Heart right ventricle (tissue), 16 donors: ENCODE measurements at places on chromosomes 7 and 10. TPM values are rescaled to one million over a fixed set of nuclear protein-coding genes. Genes with fewer than 3 reads are reported as not detected.

GRCh38 chr10:121157998-121158397 is 306.8 kb downstream of the WDR11 start:
- peak; percentile 44 for DNase-seq

GRCh38 chr10:21754410-21755011 is 220.5 kb downstream of the MLLT10 start:
- no peak for DNase-seq

- no peak for DNase-seq
Measured at GRCh38 chr10:96860631-96861277, 28.7 kb downstream of the LCOR start.

DNA sequence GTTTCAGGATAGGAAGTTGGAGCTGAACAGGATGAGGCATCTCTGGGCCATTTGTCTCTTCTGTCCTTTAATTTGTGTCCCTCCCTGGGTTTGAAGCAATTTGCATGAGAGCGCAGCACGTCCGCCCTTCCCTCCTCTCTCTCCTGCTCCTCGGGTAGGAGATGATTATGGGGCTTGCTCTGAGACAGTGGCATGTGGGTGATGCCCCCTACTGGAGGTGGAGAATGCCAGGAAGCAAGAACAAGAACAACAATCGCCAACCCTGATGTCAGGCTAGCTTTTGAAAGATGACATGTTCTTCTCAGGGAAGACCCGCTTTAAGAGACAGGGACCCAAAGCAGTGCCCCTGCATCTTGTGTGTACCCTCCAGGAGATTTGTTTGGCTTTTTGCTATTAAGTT is 63.9 kb upstream of the LOXL4 start:
- no peak for DNase-seq

The EPHB4 gene
- polyA plus RNA-seq: 14.4 TPM

- DNase-seq: no peak
Measured at GRCh38 chr7:33909755-33910154, 4.4 kb downstream of the BMPER start.

GRCh38 chr10:63628526-63629362 is 107.5 kb downstream of the REEP3 start:
- peak; percentile 57 for DNase-seq

- DNase-seq: no peak
Measured at GRCh38 chr7:44432381-44432977, 58.0 kb downstream of the NUDCD3 start.

The PRLHR gene
- polyA plus RNA-seq: not detected

GRCh38 chr7:11194492-11194891 is 220.8 kb downstream of the PHF14 start:
- no peak for DNase-seq

DNA sequence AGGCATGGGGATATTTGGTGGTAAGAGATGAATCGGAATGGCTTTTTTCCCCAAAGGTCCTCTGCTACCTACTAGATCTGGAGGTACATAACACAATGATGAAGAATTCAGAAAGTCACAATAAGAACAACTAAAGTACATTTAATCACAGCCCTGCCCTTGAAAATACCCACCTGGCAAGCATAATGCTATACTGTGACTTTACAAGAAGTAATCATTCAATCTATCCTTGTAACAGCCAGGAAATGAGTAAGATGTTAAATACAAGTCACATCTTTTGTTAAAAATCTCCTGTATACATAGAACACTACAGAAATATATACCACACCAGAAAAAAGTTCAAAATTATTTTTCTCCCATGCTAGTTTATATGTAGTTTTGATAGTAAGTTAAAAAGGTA is 108.3 kb upstream of the ABCB5 start:
- no peak for DNase-seq

The OPN1SW gene
- not detected for polyA plus RNA-seq

The UPK3B gene
- not detected for polyA plus RNA-seq

DNA sequence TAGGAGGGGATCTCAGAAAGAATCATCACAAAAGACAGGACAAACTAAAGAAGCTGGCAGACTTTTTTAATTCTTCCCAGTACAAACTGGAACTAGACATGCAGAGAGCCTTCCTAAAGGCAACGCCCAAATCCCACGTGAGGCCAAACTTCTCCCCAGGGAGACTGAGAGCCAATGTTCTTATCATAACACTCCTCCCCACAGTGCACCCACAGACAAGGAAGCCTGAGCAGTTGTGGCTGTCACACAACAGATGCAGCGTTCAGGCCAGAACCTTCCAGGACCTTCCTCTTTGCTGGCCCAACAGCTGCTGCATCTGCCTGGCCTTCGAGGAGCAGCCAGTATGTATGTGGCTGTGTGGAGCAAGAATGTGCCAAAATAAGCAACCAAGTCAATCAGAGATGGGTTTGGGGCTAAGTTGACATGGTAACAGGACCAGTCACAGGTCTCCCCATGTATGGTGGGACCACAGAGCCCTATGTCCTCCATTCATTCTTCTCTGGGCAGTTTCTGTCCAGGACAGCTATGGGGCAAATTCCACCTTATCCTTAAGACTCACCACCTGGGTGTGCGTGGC is 34.9 kb downstream of the SRPK2 start:
- peak; percentile 53 for DNase-seq

- no peak for DNase-seq
Measured at GRCh38 chr7:158856883-158857668, 718 bp downstream of the DYNC2I1 start.

DNA sequence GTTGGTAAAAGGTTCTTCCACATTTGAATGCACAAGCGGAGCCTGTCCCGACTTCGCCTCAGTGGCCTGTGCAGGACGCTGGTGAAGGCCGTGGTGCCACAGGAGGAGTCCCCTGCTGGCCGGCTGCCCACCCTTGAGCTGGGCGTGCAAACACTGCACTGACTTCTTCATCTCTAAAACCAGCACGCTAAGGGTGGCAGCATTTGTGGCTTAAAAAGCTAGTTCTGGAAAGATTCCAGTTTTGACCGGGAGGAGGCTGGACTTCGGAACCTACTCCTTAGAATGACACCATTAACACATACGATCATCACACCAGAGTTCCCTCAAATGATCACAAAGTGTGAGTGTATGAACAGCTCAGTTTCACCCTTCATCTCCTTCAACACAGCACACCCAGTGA is 102.4 kb downstream of the SMURF1 start:
- DNase-seq: no peak

DNA sequence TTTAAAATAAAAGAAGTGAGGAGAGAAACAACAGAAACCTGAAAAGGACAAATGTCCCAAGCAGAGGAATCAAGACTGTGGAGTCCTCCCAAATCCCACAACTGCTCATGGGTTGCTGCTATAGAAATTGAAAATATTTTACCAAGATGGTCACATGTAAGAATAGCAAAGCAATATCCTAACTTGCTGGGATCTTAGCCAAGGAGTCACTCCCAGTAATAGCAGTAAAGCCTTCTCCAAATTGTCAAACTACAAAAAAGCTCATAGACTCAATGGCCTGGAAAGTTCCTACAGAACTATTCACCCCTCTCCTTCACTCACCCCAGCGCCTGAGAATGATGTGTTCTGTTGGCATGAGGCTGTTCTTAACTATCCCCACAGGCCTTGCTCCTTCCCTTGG is 186.5 kb downstream of the ELMO1 start:
- no peak for DNase-seq

DNA sequence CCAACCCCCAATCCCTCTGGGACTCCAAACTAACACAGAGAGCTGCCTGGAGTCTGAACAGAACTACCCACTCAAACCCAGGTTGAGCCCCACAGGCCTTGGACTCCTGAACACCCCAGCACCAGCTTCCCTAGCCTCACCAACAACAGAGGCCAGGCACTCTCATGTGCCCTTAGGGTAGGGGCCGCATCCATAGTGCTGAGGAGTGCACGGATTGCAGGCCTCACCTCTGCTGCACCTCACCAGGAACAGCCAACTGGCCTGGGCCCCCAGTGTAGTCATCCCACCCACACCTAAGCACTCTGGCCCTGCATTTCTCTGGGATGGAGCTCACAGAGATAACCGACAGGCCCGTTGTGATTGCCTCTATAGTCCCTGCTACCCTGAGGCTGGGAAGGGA is 194.2 kb downstream of the HPSE2 start:
- no peak for DNase-seq
